ENCODE measurements at places on chromosomes 5 and 9. TPM values are rescaled to one million over a fixed set of nuclear protein-coding genes. Genes with fewer than 3 reads are reported as not detected.

- no peak for DNase-seq
Measured at GRCh38 chr9:10387282-10387681, 225.5 kb downstream of the PTPRD start.

GRCh38 chr9:129761293-129761900, 8.6 kb upstream of the PTGES start:
- peak; percentile 91 for DNase-seq

- no peak for DNase-seq
Measured at GRCh38 chr9:97811533-97812246, 41.3 kb upstream of the FOXE1 start.

- DNase-seq: no peak
Measured at GRCh38 chr5:32307769-32308194, 5.0 kb downstream of the MTMR12 start.

DNA sequence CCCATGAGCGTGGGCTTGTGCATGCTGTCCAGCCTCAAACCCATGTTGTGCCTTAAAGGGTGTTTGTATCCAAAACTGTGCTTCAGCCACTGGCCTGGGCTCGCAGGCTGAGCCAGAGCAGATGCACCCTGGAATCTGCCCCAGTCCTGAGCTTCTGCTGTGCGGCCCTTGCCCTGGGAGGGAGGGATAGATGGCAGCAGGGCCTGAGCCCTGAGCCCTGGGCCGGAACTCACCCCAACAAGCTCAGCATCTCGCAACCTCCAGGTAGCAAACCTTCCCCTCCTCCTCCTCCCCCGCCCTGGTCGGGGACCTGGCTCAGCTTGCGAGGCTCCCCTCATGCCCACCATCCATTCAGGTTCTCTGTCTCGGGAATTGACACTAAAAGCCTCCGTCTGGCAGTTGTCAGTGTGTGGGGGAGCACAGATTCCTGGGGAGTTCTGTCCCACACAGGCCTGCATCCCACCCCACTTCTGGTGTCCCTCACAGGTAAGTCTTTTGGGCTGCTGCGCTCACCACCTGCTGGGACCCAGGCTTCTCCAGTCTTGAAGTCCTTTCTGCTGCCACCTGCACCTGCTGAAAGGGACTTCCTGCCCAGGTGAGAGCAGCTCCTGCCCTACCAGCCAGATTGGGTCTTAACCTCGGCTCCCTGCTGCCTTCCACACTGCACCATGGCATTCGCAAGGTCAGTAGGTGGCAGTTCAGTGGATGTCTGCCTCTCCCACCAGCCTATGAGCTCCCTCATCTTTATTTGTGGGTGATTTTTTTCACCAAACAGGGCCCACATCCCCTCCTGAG, 55.2 kb upstream of the OLFM1 start:
- DNase-seq: peak; percentile 45

DNA sequence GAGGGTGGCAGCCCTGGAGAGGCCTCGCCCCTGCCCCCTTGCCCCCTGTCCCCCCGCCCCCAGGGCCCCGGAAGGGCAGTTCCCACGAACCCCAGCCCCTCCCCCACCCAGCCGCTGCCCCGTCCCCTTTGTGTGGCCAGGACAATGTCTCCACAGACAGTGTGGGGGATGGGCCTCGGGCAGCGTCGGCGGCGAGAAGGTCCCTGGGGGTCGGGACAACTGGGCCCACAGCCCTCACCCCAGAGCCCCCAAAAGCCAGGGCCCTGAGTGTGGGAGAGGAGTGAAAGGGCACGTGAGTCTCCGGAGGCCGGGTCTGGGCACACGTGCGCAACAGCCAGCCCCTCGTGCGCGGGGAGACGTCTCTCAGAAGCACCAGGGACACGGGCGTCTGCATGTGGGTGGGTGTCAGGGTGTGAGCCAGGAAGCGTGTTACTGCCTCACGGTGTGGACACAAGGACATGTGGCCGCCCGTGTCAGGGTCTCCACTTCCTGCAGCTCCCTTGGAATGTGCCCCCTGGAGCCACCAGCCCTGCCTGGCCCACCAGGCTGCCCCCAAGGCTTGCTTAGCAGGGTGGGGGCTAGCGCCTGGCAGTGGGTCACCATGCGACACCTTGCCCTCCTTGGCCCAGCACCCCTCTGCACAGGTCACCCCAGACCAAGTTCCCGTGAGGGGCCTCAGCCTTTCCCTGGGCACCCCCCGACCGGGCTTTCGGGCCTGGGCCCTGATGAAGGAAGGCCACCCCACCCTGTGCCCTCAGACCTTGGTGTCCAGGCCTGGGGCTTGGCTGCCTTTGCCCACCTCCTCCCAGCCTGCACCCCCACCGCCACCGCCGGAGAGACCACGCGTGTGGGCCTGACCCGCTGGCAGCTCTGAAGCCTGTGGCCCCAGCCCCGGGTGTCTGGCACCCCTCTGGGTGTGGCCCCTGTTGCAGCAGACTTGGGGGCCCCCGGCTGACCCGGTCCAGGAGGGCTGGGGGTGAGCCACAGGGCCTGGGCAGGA, 12.8 kb upstream of the NRARP start:
- DNase-seq: peak; percentile 61

GRCh38 chr9:103837940-103838339, 256.2 kb upstream of the SMC2 start:
- no peak for DNase-seq

DNA sequence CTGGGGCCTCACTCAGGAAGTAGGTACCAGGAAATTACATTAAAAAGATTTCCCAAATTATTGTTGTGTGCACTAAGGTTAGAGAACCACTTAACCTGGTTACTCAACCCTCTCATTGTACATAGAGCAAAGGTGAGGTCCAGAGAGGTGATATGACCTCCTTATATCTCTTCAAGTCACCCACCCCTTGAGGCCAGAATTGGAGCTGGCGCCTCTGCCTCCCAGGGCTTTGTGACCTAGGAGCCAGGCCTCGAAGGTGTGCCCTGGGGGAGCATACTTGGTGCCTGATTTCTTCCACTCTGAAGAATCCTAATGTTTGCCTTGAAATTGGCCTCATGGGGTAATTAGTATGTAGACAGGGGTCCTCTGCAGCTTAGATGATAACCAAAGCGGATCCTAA, 95.1 kb upstream of the CTSL start:
- DNase-seq: no peak

Gene PFN3
- total RNA-seq: not detected

Gene ACO1
- 41.3 TPM for total RNA-seq

DNA sequence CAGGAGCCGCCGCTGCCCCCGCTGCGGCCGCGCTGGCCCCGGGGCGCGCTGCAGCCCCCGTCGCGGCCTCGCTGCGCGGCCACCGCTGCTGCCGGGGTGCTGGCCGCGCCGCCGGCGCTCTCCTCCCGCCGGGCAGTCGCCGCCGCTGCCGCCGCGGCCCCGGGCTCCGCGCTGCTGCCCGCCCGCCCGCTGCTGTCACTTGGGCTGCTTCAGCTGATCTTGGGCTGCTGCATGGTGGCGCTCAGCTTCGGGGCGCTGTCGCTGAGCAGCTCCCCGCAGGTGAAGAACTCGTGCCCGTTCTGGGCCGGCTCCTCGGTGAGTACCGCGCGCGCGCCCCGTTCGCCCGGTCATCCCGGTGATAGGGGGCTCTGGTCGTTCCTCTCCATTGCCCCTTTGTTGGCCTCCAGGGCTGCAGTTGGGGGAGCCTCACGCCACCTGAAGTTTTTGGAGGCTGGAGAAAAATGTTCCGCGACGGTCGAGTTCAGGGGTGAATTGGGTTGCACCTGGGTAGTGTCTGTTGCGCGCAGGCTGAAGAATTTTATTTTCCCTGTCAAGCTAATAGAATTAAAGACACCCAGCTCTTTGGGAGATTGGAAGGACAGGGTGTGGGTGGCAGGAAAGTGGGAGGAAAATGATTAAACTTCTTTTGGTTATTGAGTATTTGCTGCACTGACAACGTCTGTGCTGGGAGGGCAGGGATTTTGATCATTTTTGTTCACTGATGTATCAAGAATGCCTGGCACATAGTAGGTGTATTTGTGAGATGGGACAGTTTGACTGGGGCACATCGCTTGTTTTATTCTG, 596 bp downstream of the ENTREP1 start:
- DNase-seq: no peak

- no peak for DNase-seq
Measured at GRCh38 chr5:37029436-37029835, 152.9 kb downstream of the NIPBL start.

- DNase-seq: no peak
Measured at GRCh38 chr5:144308174-144308573, 137.5 kb downstream of the KCTD16 start.

GRCh38 chr5:65812648-65813047, 90.6 kb downstream of the NLN start:
- DNase-seq: no peak

GRCh38 chr9:33350310-33350709, 52.1 kb downstream of the AQP7 start:
- no peak for DNase-seq

GRCh38 chr5:173719731-173720082, 103.3 kb upstream of the BOD1 start:
- no peak for DNase-seq

All from sigmoid colon (tissue), 7 donors.